ENCODE measurements at places on chromosomes 16 and 17.

DNA sequence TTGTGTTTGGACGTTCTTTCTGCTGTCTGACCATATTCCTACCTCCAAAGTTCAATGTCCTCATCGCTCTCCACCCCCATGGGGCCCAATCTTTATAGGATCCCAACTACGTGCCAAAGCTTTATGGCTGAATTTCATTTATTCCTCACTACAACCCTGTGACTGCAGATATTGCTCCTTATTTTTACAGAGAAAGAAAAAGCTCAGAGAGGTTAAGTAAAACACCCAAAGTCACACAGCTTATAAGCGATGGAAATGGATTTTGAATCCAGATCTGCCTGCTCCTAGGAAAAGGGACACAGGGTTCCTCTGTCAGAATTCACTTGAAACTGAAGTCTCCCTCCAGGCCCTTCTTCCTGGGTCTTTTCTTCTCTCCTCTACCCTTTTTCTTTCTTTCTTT, 9.3 kb downstream of the NGFR start:
- DNase-seq: no peak

DNA sequence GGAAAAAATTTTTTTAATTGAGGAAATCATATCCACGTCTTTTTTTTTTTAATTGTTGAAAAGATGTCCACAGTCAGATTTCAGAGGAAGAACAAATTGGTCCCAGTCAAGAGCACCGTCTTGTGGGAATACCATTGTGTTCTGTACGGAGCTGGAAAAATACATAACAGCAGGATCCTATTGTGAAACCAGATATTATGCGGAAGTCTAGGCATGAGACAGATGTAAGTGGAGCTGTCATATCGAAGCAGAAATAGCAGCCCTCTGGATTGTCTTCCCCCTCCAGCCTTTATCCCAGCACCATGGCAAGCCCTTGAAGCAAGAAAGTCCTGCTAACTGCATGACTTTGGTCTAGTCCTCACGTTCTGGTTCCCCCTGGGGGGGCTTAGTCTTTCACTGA, 391.6 kb upstream of the ASIC2 start:
- no peak for DNase-seq

DNA sequence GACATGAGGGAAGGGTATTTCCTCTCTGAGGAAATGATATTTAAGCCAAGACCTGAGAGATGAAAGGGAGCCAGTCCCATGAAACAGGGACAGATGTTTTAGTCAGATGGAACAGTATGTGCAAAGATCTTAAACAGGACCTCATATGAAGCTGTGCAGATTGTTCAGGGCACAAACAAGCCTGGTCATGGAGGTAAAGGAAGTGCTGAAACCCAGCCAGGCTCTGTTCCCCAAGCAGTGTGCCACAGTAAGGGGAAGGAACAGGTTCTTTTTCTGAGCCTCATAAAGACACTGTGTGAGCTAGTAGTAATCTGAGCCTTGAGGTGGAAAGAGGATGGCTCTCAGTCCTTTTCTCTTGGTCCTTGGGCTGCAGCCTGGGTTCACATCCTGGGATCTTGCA, 159.9 kb downstream of the ANKFN1 start:
- no peak for DNase-seq

DNA sequence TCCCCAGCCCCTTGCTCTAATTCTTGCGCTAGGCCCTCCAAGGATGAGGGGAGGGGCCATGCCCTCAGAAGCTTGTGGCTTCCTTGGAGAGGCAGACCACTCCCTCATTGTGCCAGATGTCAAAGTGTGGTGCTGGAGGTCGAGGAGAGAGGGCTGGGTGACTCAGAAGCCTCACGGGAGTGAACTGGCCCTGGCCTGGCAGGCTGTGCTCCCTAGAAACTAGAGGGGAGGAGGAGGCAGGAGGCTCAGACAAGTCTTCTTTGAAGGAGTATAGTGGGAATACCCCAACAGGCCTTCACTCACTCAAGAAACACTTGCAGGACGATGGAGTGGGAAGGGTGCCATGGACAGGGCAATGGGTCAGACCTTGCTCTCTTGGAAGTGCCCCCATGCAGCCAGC, 18.5 kb downstream of the ANKRD40 start:
- no peak for DNase-seq

GRCh38 chr16:70659546-70659945, 13.2 kb downstream of the IL34 start:
- DNase-seq: no peak

DNA sequence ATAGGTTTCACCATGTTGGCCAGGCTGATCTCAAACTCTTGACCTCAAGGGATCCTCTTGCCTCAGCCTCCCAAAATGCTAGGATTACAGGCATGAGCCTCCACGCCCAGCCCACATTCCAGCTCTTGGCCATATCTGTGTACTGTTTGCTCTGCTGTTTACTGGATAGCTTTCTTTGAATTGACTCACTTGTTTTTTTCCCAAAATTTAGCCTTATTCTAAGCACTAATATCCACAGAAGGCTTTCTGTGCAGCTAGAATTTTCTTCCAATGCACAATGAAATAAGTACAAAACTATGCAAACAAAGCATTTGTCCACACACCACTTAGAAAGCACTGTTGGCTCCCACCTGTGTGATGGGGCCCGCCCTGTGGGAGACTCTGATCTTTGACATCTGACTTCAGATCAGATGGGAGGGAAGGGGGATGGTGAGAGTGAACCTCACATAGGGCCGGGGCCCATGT, 72.2 kb downstream of the CLEC16A start:
- no peak for DNase-seq

DNA sequence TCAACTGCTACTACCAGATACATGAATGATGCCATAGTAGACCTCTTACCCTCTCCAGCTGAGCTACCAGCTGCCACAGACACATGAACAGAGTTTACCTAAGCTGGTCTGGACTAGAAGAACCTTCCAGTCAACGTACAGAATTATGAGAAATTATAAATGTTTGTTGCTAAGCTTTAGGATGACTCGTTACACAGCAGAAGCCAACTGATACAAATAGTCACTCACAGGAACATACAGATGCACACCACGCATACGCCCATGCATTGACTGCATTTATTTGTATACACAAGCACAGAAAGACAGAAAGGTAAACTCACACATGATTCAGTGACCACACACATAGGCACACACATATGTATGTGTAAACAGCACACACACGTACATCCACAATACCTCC, 164.6 kb downstream of the SALL1 start:
- no peak for DNase-seq

GRCh38 chr16:79885320-79885719, 284.8 kb upstream of the MAF start:
- DNase-seq: no peak

GRCh38 chr16:87601401-87601981, 817 bp upstream of the JPH3 start:
- no peak for DNase-seq

- no peak for DNase-seq
These were observed 50.5 kb downstream of the IKZF3 start for GRCh38 chr17:39813631-39814030.

- DNase-seq: no peak
These were observed 59.3 kb downstream of the SMPD3 start for GRCh38 chr16:68389006-68389405.

DNA sequence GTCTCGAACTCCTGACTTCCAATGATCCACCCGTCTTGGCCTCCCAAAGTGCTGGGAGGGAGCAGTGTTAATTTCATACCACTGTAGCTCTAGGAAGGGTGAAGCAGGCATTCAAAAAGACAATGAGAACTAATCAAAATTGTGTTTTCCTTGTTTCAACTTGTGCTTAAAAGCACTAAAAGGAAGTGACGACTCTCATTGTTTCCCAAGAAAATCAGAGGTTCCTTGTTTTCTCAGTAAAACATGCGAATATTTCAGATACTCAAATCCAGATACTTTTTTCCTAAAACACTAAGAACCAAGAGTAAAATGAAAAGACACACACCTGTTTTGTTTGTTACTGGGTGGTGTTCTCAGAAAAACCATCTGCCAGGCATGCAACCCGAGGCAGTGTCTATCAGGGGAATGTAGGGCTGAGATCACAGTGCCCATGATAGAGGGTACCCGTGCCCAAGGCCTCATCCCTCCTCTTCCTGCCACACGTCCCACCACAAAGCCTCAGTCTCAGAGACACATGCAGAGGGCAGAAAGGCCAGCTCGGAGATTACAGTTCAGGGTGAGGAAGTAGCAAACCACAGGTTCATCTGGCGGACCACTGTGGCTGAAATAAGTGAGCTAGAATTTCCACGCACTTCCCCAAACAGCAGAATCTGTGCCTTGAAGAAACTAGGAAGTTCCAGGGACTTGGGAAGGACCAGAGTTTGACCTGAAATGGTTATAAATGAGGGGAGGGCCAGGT, 33.7 kb downstream of the GINS3 start:
- DNase-seq: no peak

- DNase-seq: no peak
These were observed 75.3 kb upstream of the GNAO1 start for GRCh38 chr16:56115817-56116576.

DNA sequence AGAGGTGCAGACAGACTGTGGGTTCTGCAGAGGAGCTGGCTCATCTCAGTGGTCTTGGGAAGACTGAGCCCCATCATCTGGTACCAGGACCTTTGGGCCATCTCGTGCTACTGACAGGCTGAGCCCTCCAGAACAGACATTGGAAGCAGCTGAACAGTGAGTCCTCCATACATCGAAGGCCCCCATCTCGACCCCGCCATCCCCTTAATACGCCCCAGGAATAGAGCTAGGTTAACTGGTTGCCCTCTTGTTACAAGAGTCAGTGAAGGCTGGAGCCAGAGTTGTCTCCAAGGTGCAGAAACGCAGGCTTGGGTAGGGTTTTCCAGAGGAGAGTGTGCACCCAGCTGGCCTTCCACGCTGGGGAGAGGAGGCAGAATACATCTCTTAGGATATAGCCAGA, 76.0 kb downstream of the N4BP1 start:
- DNase-seq: no peak

- DNase-seq: no peak
These were observed 4.5 kb downstream of the PMP22 start for GRCh38 chr17:15260376-15261257.

- no peak for DNase-seq
These were observed 1.9 kb upstream of the RPL26 start for GRCh38 chr17:8384801-8385378.

GRCh38 chr17:1522626-1523025, 6.2 kb upstream of the INPP5K start:
- no peak for DNase-seq

GRCh38 chr17:79224476-79224875, 149.9 kb downstream of the ENGASE start:
- DNase-seq: no peak

- DNase-seq: no peak
These were observed 702 bp downstream of the IRX5 start for GRCh38 chr16:54931120-54932014.

DNA sequence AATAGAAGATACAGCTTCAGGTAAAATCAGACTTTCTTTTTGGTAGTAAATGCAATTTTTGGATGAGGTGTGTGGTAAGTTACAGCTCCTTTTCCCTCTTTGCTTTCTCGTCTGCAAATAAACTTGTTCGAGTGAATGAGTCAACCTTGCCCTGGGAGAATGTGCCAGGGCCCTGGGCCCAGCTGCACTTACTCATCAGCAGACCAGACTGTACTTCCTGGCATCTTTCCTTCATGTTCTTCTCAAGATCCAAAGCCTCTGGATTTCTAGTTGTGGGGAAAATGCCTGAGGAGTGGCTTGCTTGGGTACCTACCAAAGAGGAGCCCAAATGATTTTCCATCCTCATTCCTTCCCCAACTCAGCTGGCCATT, 5.4 kb upstream of the G6PC1 start:
- DNase-seq: no peak

- DNase-seq: no peak
These were observed 7.4 kb upstream of the PYDC1 start for GRCh38 chr16:31224092-31224955.

GRCh38 chr16:24747441-24747840, 18.0 kb downstream of the TNRC6A start:
- no peak for DNase-seq

GRCh38 chr16:57405097-57405496, 530 bp downstream of the CCL17 start:
- DNase-seq: no peak

- no peak for DNase-seq
These were observed 148.9 kb downstream of the CMIP start for GRCh38 chr16:81593481-81593880.

- no peak for DNase-seq
These were observed 36.9 kb downstream of the TMEM235 start for GRCh38 chr17:78268191-78268874.

- no peak for DNase-seq
These were observed 192.1 kb upstream of the CIBAR2 start for GRCh38 chr16:85304337-85304736.

DNA sequence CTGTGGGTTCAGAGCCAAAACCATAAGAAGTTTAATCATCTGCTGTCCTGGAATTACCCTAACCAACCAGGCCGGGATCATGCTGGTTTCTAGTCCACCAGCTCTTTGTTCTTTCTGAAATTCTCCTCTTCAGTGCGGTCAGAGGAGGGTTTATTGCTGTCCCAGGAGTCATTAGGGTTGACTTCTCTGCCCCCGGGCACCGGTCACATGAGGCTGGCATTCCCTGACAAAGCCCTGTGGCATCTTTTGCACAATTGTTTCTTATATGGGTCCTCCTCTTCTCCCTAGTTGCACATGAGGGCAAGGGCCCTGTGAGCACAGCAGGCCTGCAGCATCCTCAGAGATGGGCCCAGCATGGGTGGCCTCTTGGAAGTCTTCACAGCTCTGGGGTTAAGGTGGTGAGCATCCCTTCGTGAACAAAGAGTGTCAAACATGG, 243.9 kb downstream of the IRF8 start:
- no peak for DNase-seq

- peak; percentile 25 for DNase-seq
These were observed 15.0 kb upstream of the FAAP100 start for GRCh38 chr17:81567191-81567590.

Data from NCI-H2029 treated with DMSO at 0.1 percent for 48 hours (cell line).